ENCODE measurements at places on chromosomes 13 and 19.

DNA sequence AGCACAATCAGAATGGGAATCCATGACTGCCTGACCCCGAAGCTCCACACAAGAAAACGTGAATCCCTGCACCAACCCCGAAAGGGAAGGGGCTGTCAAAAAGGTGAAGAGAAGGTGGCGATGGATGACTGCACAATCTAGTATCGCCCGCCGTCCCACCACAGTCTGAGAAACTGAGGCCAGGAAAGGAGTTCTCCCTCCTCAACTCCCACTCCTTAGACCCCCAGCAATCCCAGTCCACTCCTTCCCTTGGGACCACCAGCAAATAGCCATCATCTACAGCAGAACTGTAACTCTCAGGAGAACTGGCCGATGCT is 451 bp downstream of the NOSIP start:
- no peak for DNase-seq

DNA sequence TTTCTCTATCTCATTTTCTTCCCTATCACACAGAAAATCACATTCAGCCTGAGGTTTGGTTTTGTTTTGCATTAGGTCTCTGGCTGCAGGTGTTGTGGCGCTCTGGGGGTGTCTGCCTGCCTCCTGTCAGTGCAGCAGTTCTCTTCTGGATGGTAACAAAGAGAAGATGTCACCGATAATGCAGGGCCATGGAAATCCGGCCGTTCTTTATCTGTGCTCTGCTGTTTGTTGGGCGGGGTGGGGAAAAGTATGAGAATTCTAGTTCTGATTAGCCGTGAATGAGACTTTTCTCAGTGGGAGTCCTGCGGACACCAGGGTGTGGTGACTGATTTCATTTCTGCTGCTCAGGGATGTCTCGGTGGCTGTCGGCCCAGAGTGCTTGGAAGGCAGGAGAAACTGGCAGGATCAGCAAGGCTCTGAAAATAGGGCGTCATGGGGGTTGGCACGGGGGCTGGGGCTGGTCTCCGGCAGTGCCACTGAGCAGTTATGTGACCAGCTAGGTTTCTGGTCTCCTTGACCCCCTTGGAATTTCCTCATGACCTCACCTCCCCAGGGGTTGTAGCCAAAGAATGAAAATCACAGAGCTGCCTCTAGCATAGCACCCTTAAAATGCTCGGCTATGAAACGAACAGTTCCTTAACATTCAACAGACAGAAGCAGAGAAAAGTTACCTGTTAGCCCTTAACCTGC is 5.0 kb downstream of the RNF113B start:
- DNase-seq, result no peak

- no peak for DNase-seq
Measured at GRCh38 chr19:8890260-8890659, 58.1 kb downstream of the MBD3L1 start.

- DNase-seq, result peak; percentile 29
Measured at GRCh38 chr19:35000647-35001501, 751 bp downstream of the GRAMD1A start.

GRCh38 chr13:41458187-41458760 is 924 bp downstream of the RGCC start:
- peak; percentile 32 for DNase-seq

GRCh38 chr19:28966737-28967399 is 246.1 kb downstream of the UQCRFS1 start:
- DNase-seq, result no peak

GRCh38 chr13:109211616-109212015 is 574.8 kb downstream of the IRS2 start:
- DNase-seq, result no peak

- DNase-seq, result no peak
Measured at GRCh38 chr13:20182231-20182846, 10.4 kb downstream of the GJB2 start.

GRCh38 chr19:28445826-28446225 is 767.1 kb downstream of the UQCRFS1 start:
- DNase-seq, result no peak

GRCh38 chr13:61954092-61954491 is 538.4 kb upstream of the PCDH20 start:
- DNase-seq, result no peak

GRCh38 chr13:94709001-94709834 is 3.1 kb downstream of the SOX21 start:
- DNase-seq, result no peak

DNA sequence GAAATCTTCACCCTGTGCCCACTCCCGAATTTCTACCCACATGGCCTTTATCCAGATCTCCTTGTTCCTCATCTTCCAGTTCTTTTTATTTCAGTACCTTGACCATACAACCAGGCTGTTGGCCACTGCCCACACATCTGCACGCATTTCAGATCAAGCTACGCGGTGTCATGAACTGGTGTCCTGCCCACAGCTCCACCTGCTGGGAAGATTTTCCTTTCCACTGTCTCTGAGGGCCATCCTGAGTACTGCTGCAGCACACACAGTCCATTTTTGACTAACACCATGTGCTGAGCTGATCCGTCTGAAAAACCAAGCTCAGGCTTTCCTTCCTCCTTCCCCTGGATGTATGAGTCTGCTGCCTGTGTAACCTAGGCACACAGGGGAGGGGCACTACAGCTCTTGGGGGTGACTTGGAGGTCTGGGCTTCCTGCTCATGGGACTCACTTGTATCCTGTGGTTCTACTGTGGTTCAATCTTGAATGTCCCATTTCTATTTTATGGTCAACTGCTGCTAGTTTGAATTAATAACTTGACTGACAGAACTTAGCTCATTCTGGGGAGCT is 71.9 kb downstream of the WASF3 start:
- no peak for DNase-seq

- DNase-seq, result no peak
Measured at GRCh38 chr13:59680429-59681024, 483.2 kb downstream of the DIAPH3 start.

DNA sequence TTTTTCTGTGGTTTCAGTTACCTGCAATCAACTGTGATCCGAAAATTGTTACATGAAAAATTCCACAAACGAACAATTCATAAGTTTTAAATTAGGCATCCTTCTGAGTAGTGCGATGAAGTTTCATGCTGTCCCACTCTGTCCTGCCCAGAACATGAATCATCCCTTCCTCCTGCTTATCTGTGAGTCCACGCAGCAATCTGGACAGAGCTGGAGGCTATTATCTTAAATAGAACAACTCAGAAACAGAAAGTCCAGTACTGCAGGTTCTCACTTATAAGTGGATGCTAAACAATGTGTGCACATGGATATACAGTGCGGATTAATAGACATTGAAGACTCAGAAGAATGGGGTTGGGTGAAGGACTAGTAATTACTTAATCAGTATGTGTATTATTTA is 583.7 kb upstream of the SPRY2 start:
- no peak for DNase-seq

DNA sequence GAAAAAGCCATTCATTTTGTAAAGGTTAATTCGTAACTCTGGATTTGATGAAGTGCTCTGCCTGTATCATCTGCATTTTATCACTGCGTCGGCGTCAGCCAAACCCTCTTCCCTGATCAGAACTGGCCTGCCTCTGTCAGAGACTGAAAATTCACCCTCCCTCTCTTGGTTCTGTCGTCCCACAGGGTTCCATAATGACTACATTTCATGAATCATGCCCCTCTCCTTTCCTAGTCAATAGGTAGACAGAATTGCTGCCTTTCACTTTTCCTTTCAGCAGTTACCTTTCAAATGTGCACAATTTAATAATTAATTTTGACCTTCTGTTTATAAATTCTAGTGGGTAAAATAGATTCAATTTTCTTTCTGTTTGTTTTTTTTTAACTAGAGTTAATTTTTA is 423.4 kb downstream of the RFC3 start:
- DNase-seq, result no peak

GRCh38 chr13:106275446-106276032 is 259.9 kb downstream of the EFNB2 start:
- no peak for DNase-seq

DNA sequence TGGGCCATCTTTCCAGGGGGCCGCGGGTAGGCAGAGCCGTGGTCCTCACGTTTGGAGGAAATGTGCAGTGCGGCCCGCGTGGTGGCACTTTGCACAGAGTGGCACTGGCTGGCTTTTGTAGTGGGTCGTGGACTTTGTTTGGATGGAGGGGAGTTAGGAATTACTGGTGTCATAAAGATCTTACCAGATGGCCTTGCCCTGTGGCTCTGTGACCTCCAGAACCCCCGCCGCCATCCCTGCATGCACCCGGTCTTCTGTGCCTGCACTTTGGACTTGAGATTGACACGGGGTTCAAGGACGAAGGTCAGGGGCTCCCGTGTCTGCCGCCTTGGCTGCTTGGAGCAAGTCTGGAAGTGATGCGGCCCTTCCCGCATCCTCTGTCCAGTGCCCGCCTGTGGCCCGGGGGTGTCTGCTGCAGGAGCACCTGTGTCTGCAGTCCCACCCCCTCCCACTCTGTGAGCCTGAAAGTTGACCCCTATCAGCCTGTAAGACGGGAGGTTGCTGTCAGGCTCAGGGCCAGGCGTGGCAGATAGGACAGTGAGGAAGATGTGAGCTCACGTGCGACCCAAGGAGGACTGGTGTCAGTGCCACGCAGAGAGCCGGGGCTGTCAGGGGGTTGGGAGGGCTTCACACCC is 2.2 kb downstream of the GNA11 start:
- DNase-seq, result no peak

DNA sequence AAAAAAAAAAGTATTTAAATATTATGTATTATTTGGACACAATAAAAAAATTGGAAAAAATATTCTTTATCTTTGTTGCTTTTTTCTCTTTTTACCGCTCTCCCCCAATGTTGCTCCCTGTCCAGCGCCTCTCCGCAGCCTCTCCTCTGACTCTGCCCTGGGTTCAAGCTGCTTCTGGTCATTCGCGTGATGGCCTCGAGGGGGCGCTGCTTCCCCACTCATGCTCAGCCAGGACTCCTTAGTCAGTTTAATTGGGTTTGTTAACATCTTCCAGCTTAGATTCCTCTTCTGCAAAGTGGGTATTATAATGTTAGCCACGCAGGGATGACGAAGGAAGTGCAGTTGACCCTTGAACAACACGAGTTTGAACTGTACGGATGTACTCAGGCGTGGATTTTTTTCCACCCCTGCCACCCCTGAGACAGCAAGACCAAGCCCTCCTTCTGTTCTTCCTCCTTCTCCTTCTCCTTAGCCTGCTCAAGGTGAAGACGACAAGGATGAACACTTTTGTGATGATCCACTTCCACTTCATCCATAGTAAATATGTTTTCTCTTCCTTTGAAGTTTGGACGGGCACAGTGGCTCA is 4.9 kb upstream of the NWD1 start:
- no peak for DNase-seq

DNA sequence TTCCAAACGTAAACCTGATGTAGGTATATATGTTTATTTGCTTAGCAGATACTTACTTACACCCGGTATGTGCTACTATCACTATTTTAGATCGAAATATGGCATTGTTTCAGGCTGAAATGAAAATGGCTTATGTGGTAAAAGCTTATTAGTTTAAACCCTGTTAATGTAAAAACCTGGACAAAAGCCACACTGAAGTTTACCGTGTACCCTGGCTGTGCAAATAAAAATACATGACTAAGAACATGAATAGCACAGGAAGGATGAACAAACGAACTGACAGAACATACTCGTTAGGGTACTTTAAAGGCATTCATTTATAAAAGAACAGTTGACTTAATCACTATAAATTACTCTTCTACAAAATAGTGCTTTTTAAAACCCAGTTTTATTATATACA is 6.6 kb downstream of the CLDN10 start:
- no peak for DNase-seq

- no peak for DNase-seq
Measured at GRCh38 chr19:53161123-53161522, 2.3 kb upstream of the ZNF347 start.

DNA sequence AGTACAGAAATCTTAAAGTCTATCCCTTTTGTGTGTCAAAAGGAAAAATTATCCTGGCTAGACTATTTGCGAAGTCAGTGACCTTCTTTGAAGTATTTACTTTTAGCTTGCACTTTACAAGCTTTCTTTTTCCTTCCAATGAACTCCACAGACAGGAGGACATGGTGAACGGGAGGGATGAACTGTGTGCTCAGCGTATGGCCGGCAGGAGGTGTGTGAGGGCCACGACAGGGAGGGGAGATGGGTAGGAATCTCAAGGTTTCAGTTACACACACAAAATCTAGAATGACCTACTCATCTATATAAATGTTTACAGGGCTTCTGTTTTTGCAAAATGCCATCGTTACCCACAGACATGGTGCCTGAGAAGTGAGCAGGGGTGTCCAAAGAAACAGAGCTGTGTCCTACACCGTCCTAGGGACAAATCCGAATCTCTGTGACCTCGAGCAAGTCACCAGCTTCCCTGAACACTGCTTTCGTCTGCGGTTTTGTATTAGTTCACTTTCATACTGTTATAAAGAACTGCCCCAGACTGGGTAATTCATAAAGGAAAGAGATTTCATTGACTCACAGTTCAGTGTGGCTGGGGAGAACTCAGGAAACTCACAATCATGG is 537.2 kb downstream of the LIG4 start:
- no peak for DNase-seq

GRCh38 chr19:51721905-51722304 is 1.9 kb downstream of the HAS1 start:
- DNase-seq, result no peak

- DNase-seq, result no peak
Measured at GRCh38 chr19:9937001-9937411, 691 bp upstream of the OLFM2 start.

- no peak for DNase-seq
Measured at GRCh38 chr13:35881360-35881759, 249.8 kb downstream of the DCLK1 start.

DNA sequence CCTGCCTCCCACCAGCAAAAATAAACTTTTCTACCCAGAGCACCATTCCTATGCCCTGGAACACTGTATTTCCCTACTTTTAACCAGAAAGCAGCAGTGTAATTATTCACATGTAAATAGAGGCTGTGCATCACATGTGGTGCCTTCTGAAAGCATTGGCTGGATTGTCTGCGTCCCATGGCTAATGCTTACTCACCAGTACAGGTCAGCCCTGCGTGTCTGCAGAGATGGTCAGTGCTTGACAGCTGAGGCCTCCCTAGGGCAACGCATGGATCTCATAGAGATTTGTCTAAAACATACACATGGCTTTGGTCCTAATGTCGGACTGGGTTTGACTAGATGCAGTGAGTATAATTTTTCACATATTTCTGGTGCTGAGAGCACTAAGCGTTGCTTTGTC is 64.2 kb downstream of the DPY19L3 start:
- DNase-seq, result no peak

- no peak for DNase-seq
Measured at GRCh38 chr13:95245071-95245470, 56.2 kb downstream of the ABCC4 start.

DNA sequence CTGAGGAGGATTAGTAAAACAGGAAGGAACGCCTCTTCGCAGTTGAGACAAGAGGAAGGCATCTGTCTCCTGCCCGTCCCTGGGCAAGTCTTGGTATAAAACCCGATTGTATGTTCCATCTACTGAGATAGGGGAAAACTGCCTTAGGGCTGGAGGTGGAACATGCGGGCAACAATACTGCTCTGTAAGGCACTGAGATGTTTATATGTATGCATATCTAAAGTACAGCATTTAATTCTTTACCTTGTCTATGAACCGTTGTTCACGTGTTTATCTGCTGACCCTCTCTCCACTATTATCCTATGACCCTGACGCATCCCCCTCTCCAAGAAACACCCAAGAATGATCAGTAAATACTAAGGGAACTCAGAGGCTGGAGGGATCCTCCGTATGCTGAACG is 722 bp upstream of the TIMM50 start:
- no peak for DNase-seq

Data from stimulated activated CD8-positive, alpha-beta memory T cell treated with anti-CD3 and anti-CD28 coated beads, Interleukin-4, amount 100 ng/mL, for 4 hours (primary cell).